Skin of body (tissue), 3 donors: ENCODE measurements at places on chromosomes 12 and 14.

- peak; percentile 32 for DNase-seq
Measured at GRCh38 chr12:69388371-69388770, 28.8 kb downstream of the YEATS4 start.

- peak; percentile 11 for DNase-seq
Measured at GRCh38 chr12:25787701-25788100, 170.8 kb upstream of the RASSF8 start.

GRCh38 chr14:84987042-84987441, 542.9 kb upstream of the FLRT2 start:
- DNase-seq = no peak

- DNase-seq = no peak
Measured at GRCh38 chr12:55972042-55972441, 1.8 kb upstream of the RAB5B start.

DNA sequence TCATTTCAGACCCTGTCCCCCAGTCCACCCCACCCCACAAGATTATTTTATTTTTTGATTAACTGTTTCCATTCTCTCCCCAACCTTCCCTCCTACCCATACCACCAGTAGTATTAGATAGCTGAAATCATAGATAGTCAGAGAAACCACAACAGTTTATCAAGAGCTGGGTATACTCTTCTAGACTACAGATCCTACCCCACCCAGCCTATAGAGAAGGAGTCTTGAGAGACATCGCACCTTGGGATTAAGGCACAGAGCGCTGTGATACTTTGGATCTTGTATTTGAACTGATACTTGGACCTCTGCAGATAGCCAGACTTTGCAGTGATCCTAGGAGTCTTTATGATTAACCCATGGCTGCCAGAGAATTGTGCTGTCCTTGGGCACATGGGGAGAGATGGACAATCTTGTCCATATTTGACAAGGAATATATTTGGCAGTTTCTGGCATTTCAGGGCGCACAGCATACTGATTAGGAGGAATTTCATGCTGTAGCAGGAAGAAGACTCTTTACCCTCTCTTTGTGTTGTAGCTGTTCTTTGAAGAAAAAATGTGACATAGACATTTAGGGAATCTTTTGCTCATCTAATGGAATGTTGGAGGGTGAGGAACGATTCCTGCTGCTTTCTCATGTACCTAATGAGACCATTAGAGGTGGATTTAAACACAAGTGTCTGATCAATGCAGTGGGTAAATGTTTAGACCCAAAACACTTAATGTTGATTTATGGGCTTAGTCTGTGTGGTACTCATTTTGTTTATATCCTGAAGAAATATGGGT, 982 bp downstream of the RBMS2 start:
- DNase-seq = peak; percentile 52

DNA sequence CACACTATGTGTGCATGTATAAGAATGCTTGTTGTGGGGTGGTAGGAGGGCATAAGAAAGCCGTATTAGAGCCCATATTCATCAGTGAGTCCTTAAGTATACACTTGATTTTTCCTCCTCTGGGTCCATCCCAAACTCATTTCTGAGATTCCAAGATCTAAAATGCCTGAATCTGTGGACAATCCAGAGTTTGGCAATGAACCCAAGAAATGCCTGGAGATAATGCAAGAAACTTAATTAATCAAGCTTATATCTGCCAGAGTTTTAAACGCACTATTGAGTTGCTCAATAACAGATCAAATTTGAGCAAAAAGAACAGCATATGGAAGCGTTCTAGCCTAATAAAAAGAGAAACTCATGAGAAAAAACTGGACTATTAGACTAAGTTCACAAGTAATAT, 143.4 kb upstream of the NAV3 start:
- DNase-seq = peak; percentile 74

- DNase-seq = no peak
Measured at GRCh38 chr14:105203701-105204100, 22.6 kb upstream of the NUDT14 start.

DNA sequence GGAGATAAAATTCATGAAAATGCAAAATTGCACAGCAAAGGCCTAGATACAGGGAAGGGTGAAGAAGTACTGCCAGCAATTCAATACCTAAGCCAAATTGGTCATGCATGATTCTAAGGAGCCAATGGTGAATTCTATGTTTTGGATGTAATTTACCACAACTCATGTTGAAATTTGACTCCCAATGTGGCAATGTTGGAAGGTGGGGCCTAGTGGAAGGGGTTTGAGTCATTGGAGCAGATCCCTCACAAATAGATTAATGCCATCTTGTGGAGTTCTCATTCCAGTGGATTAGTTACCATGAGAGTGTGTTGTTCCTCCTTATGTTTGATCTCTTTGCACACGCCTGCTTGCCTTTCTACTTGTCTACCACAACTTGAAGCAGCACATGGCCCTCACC, 194.0 kb upstream of the ALG10 start:
- no peak for DNase-seq

DNA sequence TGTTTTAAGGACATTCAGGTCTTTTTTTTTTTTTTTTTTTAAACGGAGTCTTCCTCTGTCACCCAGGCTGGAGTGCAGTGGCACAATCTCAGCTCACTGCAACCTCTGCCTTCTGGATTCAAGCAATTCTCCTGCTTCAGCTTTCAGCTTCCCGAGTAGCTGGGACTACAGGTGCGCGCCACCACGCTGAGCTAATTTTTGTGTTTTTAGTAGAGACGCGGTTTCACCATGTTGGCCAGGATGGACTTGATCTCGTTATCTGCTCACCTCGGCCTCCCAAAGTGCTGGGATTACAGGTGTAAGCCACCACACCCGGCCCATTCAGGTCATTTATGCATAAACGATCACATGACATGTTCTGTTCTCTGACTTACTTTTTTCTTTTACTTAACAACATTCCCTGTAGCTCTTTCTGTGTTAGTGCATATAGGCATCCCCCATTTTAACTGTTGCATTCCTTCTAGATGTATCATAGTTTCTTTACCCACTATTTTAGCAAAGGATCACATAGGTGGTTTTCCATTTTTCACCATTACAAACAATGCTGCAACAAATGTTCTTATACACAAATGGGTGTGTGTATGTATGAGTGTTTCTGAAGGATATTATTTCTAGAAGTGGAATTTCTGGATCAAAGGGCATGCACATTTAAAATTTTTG, 74.2 kb downstream of the ARF6 start:
- no peak for DNase-seq

DNA sequence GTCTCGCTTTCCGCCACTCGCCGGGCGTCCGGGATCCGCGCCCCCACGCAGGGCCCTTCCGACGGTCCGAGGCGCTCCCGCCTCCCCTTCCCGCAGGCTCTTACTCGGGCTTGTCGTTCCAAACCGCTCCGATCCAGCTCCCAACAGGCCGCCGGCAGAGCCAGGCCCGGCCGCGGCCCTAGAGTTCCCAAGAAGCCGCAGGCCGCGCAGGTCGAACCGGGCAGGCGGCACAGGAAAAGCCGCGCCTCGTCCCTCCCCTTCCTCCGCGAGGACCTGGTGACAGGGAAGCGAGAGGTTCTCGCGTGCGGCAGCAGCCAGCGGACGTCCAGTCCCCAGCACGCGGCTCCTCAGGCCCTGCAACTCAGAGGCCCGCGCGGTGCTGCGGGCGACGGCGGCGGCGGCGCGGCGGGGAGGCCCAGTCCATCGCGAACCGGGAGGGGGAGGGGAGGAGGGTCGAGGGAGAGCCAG, 272 bp downstream of the HECTD1 start:
- DNase-seq = peak; percentile 80

- DNase-seq = no peak
Measured at GRCh38 chr14:55153951-55154350, 24.9 kb downstream of the LGALS3 start.

- no peak for DNase-seq
Measured at GRCh38 chr14:106831322-106831720, 1304.9 kb downstream of the TMEM121 start.

DNA sequence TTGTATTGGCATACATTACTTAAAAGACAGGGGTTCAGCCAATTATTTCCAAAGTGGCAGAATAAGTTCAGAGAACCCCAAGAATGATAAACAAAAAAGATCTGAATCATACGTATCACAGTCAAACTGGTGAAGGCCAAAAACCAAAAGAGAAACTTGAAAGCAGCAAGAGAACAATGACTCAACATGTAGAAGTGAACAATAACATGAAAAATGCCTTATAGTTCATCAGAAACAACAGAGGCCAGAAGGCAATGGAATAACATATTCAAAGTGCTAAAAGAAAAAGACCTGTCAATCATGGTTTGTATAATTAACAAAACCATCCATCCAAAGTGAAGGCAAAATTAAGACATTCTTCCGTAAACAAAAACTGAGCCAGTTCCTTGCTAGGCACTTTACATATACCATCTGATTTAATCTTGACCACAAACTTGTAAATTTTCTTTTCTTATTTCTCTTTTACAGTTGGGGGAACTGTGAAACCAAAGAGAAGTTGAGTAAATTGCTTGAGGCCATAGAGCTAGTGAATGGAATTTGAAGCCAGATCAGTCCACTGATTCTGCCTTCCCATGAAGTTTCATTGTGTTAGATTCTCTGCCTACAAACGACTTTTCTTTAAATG, 232.1 kb upstream of the SEL1L start:
- no peak for DNase-seq

DNA sequence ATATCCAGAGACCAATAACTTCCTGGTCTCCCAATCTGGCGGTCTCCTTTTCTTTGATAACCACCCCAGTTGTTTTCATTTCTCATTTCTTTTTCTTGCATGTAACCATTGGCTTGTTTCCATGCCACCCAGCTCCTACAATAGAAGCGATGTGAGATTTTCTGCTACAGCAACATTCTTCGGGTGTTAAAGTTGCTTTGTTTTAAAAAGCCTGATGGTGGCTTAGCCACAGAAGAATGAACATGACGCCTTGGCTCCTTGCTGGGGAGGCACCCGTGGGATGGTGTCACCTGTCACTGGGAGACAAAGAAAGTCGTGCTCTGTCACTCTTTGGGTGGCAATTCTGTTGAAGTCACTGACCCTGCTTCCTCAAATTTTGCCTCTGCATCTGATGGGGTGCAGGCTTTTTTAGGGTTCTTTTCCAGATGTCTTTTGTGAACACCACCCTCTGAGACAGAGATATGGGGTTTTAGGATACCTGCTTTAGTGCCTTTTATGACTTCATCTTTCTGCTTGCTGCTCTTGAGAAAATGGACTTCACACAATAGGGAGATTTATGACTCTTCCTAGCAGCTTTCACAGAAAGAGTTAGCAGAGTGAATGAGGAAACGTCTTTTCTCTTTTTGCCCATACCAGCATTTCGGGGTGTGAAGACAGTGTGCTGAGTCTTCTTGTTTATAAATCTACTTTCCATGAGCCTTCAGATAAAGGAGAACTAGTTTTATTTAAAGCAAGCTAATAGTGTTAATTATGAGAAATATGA, 265.3 kb upstream of the TBX3 start:
- no peak for DNase-seq

- DNase-seq = no peak
Measured at GRCh38 chr12:93698307-93699092, 21.3 kb downstream of the CRADD start.

- no peak for DNase-seq
Measured at GRCh38 chr14:101774814-101775213, 13.3 kb downstream of the PPP2R5C start.

DNA sequence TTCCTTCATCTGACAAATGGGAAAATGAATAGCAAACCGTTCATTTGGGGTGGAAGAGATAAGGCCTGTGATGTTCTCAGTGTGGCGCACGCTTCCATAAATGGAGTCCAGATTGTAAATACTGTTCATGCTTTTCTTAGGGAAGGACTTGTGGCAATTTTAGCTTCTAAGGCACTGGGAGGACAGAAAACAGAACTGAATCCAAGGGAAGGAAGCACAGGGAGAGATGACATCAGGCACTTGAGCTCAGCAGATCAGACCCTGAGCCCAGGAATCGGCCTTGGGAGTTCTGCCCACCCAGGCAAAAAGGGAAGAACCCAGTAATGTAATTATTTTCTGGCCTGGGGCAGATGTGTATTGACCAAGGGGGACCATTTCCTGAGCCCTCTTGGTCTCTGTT, 7.2 kb upstream of the SH2B3 start:
- DNase-seq = no peak

DNA sequence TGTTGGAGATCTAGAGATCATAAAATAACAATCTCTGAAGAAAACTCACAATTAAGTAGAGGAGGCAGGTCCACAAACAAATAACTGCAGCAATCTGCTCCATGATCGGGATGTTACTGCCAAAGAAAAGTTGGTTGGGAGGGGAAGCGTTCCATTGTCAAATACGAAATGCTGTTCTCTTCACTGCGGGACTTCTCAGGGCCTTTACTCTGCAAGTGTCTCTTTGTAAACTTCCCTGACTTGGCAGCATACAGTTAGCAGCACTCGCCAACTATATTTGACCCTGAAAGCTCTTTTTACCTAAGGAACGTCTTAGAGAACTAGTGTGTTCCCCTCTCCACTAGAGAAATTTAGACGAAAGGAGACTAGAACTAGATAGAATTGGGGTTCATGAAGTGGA, 780.7 kb upstream of the TBX3 start:
- no peak for DNase-seq

- DNase-seq = peak; percentile 82
Measured at GRCh38 chr12:113245695-113246477, 24.6 kb downstream of the TPCN1 start.

DNA sequence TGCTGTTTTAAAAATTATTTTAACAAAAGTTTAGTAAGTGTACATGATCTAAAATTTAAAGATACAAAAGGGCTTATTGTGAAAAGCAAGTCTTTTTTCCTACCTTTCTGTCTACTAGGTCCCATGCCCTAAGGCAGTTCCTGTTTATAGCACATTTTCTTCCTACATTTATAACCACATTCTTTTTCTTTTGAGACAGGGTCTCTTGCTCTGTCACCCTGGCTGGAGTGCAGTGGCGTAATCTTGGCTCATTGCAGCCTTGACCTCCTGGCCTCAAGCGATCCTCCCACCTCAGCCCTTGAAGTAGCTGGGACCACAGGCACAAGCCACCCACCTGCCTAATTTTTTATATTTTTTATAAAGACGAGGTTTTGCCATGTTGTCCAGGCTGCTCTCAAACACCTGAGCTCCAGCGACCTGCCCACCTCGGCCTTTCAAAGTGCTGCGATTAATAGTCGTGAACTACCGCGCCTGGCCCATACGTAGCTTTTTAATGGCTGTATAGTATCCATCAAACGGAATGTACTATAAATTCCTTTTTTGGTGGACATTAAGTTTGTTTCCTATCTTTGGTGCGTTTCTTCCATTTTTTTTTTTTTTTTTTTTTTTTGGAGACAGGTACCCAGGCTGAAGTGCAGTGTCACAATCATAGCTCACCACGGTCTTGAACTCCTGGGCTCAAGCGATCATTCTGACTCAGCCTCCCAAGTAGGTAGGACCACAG, 20.9 kb downstream of the FRS2 start:
- no peak for DNase-seq

- DNase-seq = no peak
Measured at GRCh38 chr12:33994857-33995808, 27.2 kb upstream of the ALG10 start.
